ENCODE measurements at places on chromosomes 12 and 14.

- no peak for DNase-seq
These were observed 358.6 kb downstream of the EGLN3 start for GRCh38 chr14:33592297-33592696.

GRCh38 chr14:24416932-24417619 lies 12.4 kb downstream of the CBLN3 start:
- DNase-seq: no peak

DNA sequence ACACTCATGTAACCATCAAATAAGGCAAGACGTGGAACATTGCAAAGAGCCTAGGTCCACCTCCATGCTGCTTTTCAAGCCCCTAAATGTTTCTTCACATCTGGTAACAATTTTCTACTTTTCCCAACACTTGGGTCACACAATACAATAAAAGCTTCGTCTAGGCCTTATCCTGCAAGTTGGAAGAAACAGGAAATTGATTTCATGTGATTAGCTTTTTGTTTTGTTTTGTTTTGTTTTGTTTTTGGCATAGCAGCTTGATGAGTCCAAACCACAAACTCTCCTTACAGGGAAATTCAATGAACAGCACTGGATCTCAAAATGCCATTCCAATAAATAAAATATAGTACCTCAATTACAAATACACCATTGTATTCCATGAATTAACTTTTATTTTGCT lies 19.3 kb downstream of the TAS2R50 start:
- no peak for DNase-seq

GRCh38 chr14:84288781-84289180 lies 1241.2 kb upstream of the FLRT2 start:
- DNase-seq: no peak

DNA sequence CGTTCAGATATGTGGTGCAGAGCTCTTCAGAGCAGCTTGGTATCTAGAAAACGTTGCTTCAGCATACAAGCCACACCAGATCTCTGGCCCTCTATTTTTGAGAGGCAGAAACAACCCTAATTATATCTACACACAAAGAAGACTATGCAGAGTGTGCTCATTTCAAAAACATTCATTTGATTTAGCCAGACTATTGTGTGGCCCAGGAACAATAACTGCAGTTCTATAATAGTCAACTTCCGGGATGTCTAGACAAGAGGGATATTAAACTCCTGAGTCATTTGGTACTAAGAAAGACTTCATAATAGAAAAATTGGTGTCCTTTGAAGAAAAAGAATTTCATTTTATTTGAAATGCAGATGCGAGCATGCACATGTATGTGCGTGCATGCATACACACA lies 153.8 kb downstream of the PELI2 start:
- DNase-seq: no peak

- DNase-seq: no peak
These were observed 58.6 kb downstream of the BTBD7 start for GRCh38 chr14:93274055-93274806.
